ENCODE measurements at places on chromosomes 7 and 10.

DNA sequence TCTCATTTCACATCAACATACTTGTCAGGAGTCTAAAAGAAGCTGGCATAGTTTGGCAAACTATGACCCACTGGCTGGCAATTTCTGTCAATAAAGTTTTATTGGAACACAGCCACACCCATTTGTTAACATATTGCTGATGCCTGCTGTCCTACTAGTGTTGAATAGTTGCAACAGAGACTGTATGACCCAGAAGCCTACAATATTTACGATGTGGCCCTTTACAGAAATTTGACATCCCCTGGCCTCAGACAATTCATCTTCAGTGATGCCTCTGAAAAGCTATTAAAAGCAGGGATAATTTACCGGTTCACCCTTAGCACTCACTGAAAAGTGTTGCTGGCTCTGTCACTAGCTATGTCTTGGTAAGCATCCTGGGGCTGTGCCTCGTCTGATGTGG lies 155.2 kb downstream of the ARID5B start:
- DNase-seq, result peak; percentile 36

- DNase-seq, result no peak
These were observed 260.2 kb downstream of the AUTS2 start for GRCh38 chr7:69858471-69858870.

DNA sequence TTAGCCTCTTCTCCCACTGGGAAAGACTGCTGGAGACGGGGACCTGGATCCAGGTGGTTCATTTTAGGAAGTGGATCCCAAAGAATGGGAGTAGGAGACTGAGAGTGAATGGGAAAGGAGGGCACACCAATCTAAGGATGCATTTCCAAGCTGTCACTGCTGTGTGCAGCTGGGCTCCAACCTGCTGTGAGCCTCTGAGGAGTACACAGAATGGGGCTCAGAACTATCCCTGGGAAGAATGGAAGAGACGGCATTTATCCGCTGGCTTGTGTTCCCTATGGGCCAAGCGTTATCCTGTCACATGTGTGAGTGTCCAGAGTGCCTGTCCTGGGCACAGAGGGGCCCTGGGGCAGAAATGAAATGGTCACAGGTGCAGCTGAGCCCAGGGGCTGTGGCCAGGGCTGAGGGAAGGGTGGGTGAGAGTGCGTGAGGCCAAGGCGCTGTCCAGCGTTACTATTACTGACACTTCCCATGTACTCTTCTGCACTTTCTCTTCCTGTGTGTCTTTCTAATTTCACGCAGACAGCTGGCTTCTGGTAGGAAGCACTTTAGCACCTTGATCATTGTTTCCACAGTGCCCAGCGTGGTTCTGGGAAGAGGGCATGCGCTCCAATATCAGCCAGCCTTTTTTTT lies 35.4 kb upstream of the PODXL start:
- DNase-seq, result no peak

DNA sequence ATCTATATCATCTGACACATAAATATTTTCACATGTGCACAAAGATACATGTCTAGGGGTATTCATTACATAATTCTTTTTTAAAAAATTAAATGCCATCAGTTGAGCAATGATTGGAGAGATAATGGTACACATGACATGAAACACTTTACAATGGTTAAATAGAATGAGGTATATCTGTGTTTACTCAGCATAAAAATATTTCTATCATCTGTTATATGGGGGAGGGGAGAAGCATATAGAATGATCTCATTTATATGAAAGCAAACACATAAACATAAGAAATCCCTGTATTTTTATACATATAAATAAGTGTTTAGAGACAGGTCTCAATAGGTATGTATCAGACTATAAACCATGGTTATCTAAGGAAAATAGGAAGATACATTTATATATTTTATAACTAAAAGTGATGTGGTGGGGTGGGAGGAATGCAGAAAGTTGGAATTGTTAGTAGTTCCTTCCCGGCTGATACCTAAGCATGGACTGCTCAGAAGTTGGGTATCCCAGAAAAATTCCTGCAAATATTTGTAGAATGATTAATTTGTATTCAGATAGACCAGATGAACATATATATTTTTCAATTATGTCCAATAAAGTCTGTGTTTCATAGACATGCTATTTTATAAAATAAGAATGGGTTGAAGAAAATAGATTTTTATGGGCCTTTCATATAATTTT lies 75.1 kb downstream of the SHOC2 start:
- DNase-seq, result no peak

- DNase-seq, result no peak
These were observed 23.9 kb downstream of the SEM1 start for GRCh38 chr7:96685755-96686154.

- DNase-seq, result no peak
These were observed 1115.3 kb downstream of the REEP3 start for GRCh38 chr10:64636461-64636860.

- DNase-seq, result no peak
These were observed 44.8 kb upstream of the EGR2 start for GRCh38 chr10:62860946-62861345.

- DNase-seq, result no peak
These were observed 78.7 kb downstream of the PIP4K2A start for GRCh38 chr10:22635650-22636049.

DNA sequence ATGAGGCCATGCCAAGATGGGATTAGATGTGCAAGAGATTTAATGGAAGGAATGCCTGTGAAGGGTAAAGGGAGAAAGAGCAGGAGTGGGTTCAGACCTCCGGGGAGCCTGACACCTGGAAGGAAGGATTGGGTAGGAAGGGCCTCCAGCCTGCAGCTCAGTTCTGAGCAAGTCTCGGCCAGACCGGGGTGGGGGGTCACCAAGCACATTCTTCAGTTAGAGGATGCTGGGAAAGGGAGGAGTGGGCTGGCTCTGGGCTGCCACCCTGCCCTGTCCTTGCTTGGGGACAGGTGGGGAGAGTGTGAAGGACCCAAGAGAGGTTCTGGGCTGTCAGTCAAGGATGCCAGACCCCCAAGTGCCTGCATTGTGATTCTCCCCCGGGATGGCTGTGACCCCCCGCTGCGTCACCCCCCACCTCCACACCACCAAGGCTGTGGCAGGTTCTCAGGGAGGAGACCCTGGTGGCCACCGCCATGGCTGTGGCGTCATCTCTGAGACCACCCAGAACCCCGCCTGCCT lies 16.5 kb upstream of the PRKAG2 start:
- DNase-seq, result no peak

DNA sequence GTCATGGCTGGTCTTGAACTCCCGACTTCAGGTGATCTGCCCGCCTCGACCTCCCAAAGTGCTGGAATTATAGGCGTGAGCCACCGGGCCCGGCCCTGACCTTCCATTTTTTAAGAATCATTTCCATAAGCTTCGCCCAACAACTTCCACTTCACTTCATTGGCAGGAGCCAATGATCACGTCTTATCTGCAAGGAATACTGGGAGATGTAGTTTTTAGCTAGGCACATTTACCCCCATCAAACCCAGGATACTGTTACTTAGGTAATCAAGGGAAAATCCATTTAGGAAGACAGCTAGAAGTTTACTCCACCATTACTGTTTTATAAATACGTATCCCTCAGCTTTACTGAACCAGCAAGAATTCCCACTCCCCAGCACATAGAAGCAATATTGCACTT lies 3.4 kb upstream of the CDK13 start:
- no peak for DNase-seq

All from mesenchymal stem cell (in vitro differentiated cells and primary cell).